ENCODE measurements at places on chromosomes 12 and 14.

DNA sequence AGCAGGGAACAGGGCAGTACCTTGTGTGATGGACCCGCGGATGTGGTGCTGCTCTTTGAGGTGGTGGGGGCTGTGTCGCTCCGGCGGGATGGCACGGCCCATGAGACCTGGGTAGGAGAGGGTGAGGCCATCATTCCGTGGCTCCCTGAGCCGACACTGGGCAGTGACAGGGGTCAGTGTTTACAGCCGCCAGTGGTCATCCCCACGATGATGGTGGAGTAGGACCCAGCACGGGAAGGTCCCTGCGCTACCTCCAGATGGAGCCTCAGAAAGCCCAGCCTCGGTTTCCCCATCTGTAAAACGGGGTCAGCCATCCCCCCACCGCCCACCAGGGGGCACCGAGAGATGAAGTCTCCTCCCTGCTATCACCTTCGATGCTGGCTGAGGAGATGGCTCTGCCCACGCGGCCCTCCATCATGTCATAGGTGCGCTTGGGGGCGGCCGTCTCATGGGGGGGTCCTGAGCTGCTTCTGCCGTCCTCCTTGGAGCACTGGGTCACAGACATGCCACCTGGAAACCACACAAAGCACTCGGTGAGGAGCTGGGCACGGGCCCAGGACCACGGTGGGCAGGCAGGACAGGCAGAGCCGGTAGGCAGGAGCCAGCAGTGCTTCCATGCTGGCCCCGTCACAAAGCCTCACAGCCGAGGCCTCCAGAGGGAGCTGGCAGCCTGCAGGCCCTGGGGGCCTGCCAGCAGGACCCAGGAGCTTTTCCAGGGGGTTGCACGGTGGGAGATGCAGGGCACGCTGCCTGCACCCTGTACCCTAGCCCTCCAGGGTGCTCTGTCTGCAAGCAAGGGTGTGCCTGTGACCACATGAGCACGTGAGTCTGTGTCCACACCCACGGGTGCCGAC lies 53.1 kb downstream of the RFLNA start:
- no peak for DNase-seq

GRCh38 chr12:570435-570920 lies 92.8 kb downstream of the NINJ2 start:
- DNase-seq, result no peak

GRCh38 chr14:54133896-54134295 lies 177.3 kb upstream of the BMP4 start:
- DNase-seq, result no peak

DNA sequence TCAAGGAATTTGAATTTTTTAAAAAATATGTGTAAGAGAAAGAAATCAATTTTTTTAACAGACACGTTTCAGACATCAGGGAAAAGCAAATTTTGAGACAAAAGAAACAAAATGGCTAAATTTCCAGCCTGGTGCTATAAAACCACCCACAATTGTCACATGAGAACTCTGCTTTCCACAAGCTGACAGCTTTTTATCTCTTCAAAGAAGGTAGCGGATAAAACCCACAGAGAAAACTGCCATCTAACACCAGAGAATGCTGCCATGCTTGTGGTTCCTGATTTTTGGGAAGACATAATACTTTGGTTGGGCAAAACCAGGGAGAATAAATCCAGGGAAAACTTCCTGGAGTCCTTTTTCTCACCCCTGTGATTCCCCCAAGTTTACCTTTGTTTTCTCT lies 10.3 kb upstream of the ITPR2 start:
- DNase-seq, result no peak

DNA sequence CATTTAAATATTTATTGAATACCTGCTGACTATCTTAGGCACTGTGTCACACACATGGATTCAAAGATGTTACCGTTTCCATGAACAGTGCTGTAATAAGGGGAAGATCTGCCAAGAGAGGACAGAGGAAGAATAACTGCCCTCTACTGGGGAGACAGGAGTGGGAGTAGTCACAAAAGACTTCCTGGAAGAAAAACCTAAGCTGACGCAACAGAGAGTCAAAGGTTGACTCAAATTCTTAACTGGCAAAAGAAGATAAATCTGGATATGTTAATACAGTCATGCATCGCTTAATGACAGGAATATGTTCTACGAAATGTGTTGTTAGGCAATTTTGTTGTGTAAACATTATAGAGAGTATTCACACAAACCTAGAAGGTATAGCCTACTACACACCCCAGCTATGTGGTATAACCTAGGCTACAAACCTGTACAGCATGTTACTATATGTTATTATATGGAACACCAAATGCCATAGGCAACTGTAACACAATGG lies 51.5 kb downstream of the DCAF5 start:
- no peak for DNase-seq

DNA sequence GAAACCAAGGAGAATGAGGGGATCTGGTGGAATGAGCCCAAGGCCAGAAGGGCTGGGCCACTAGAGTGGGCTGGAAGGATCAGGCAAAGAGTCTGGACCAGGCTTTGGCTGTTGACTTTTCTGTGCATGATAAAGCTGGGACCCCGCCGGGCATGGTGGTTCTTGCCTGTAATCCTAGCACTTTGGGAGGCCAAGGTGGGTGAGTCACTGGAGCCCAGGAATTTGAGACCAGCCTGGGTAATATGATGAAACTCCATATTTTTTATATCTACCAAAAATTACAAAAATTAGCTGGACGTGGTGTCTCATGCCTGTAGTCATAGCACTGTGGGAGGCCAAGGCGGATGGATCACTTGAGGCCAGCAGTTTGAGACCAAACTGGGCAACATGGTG lies 393 bp upstream of the KLHL33 start:
- no peak for DNase-seq

- DNase-seq, result peak; percentile 11
Observed at GRCh38 chr14:52067873-52068614, 815 bp downstream of the NID2 start.

- peak; percentile 76 for DNase-seq
Observed at GRCh38 chr12:49201595-49202295, 12.9 kb upstream of the TUBA1A start.

GRCh38 chr12:6961278-6961694 lies 9.2 kb downstream of the PHB2 start:
- peak; percentile 60 for DNase-seq

DNA sequence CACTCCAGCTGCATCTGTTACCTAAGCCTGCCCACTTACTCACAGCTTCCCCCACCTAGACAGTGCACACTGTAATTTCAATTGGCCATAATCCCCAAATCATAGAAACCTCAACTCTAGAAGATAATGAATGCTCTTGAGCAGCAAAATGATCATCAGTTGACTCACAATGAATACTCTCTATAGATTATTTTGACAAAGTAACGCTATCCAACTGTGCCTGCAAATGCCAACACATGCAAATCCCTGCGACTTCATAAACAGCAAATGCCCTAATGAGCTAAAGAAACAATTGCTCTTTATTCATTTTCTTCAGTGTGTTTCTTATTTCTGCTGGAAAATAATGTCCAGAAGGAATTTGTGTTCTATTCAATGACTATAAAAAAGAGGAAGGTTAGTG lies 319.5 kb downstream of the PAWR start:
- peak; percentile 36 for DNase-seq

DNA sequence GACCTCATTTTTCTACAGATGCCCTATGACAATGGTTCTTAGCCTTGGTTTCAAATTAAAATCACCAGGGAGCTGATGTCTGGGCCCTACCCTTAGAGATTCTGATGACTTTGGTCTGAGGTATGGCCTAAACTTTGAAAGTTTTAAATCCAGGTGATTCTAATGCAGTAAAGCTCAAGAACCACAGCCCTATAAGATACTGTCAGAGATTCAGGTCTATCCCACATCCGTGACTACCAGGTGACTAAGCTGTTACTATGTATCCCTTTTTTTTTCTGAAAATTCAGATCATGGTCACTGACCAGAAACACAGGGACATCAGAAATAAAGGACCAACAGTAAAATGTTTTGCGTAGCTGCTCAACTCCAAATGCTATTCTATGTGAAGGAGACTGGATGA lies 148.8 kb upstream of the BMP4 start:
- no peak for DNase-seq

- no peak for DNase-seq
Observed at GRCh38 chr14:106187216-106187615, 660.8 kb downstream of the TMEM121 start.

GRCh38 chr12:54631988-54632728 lies 2.5 kb downstream of the LACRT start:
- DNase-seq, result no peak

DNA sequence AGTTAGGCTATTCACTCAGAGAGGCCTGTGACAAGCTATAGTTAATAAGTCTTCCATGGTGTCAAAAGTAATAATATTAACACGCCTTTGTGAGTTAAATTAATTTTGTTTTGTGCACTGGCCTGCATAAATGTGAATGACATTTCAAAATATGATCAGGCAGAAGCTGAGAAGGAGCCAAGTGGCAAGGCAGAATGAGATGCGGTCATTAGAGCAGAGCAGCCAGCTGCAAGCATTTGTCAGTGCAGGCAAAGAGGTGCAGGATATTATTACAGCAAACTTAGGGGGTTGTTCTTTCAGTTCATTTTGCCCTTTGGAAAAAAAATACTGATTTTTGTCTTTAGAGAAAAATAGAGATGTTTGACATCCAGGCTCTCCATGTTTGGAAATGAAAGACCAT lies 364.5 kb downstream of the PAWR start:
- DNase-seq, result peak; percentile 13

DNA sequence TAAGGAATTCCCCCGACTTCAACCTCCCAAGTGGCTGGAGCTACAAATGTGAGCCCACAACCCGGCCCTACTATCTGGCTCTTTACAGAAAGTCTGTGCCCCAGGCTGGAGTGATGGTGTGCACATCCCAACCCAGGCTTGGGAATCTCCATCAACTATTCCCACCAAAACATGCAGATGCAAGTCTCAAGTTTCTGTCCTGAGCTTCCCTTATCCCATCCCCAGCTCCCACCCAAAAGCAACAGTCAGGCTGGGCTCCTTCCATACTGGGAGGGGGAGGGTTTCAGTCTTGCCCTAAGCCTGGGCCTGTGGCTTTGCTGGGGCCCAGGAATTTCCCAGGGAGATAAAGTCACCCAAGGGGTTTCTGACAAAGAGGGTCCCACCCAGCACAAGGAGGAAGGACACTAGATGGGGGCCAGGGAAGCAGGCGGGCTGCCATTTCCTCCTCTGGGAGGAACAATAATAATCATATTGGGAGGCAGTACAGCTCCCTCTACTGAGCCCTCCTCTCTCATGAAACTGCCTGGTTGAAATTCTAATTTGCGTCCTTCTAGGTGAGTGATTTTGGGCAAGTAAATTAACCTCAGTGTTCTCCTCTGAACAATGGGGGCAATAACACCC lies 8.0 kb downstream of the SLC8B1 start:
- DNase-seq, result no peak

GRCh38 chr12:43766291-43766690 lies 7.5 kb downstream of the IRAK4 start:
- DNase-seq, result no peak

GRCh38 chr14:95011445-95012006 lies 145.8 kb downstream of the DICER1 start:
- no peak for DNase-seq

DNA sequence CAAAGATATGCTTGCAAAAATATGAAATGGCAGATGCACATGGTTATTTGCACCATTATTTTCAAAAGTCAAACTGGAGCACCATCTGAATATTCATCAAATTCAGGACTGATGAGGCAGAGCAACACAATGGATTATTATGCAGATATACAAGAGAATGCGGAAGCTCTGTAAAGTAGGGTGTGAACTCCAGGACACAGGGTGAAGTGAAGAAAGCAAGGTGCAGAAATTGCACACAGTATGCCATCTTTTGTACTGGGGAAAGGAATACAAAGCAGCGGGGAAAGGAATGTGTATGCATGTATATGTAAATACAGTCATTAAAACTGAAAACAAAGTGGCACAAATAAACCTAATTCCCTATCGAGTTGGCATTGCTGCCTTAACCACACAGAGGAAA lies 22.7 kb upstream of the CLEC4E start:
- DNase-seq, result no peak

DNA sequence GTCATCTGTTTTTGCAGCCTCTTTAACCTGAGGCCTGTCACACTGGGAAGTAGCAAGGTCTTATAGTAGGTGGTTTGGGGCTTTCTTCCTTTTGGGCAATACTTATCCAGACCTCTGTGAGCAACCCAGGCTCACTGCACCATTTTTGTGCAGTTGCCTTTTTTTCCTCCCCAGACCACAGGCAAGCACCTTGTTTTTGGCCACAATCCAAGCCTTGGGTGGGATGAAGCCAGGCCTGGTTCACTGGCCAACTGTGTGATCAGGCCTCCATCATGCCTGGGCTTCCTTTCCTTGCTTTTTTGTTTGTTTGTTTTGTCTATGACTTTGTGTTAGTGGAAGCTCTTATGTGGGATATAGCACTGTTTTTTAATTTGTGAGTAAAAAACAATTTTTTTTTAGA lies 71.7 kb downstream of the DNAH10 start:
- no peak for DNase-seq

- no peak for DNase-seq
Observed at GRCh38 chr12:101859664-101860607, 17.4 kb upstream of the DRAM1 start.

DNA sequence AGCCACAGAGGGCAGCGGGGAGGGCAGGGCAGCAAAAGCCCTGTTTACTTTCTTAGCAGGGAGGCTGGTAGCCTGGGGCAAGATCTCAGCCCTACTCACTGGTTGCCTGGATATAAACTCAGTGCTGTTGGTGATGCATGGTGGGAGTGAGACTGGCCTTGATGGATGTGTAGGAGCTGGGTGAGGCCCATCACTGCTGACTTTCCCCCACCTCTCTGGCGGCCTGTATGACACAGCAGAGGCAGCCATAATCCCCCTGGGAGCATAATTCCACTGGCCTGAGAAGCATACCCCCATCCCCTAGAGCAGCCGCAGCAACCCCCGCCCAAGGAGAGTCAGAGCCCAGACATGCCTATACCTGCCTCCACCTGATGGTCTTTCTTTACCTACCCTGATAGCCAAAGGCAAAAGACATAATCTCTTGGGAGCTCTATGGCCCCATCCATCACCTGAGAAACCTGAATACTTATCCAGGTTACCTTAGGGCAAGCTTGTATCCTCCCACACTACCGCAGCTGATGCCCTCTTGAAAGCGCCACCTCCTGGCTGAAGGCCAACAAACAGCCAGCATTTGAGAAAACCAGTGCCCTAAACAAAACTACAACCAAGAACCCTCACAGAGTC lies 59.3 kb downstream of the DNAI7 start:
- DNase-seq, result no peak

DNA sequence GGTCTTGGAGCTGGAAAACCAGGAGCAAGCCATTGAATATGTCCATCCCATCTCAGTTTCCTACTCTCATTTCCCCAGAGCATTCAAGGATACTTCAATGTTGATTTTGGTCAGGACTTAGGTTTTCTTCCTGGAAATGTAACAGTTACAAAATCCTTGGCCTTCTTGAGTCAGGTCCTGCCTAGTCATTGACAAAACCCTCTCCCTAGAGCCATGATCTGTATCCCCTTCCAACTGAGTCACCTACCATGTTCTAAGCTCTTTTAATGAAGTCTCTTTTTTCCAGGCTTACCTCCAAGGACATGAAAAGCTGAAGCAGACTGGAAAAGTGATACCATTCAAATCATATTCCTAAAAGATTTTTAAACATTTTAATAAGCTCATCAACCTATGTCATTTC lies 549.2 kb downstream of the GALC start:
- no peak for DNase-seq

GRCh38 chr12:4956054-4956453 lies 46.3 kb downstream of the KCNA1 start:
- no peak for DNase-seq

GRCh38 chr14:102499401-102500157 lies 10.0 kb downstream of the ANKRD9 start:
- DNase-seq, result no peak

GRCh38 chr12:90896164-90896563 lies 58.8 kb downstream of the CCER1 start:
- DNase-seq, result no peak

All from NCI-H2081 (cell line).